Effector memory CD4-positive, alpha-beta T cell (primary cell): ENCODE measurements at places on chromosomes 7 and 10.

DNA sequence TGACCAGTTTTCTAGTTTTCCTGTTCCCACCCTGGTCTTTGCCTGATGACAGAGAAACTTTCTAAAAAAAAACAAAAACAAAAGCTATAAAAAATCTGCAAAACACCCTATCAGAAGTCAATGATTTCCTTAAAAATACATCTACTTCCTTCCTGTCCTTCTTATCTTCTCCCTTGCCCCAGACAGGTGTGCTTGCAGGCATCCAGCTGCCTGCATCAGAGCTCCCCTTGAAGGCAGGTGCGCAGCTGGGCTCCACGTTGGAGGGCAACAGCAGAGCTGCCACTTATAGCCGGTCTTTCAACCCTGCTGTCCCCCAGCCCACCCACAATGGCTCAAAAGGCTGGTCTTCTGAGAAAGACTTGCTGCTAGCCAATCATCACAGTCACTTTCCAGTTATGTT is 29.8 kb downstream of the UBE2D4 start:
- DNase-seq = no peak

GRCh38 chr10:47078393-47079203 is 167.4 kb downstream of the PTPN20 start:
- no peak for DNase-seq

GRCh38 chr7:116173051-116174028 is 37.0 kb upstream of the TES start:
- peak; percentile 10 for DNase-seq

GRCh38 chr7:36057323-36057722 is 95.7 kb upstream of the EEPD1 start:
- DNase-seq = no peak

GRCh38 chr7:92251181-92251580 is 5.4 kb downstream of the ANKIB1 start:
- no peak for DNase-seq

GRCh38 chr10:116694243-116694926 is 48.0 kb downstream of the HSPA12A start:
- DNase-seq = no peak
